ENCODE measurements at places on chromosomes 12 and 14.

GRCh38 chr12:67925552-67925951 is 63.7 kb upstream of the IFNG-AS1 start:
- no peak for DNase-seq

GRCh38 chr12:52436828-52437474 is 2.8 kb upstream of the KRT75 start:
- DNase-seq, result no peak

GRCh38 chr12:18589316-18589715 is 148.5 kb downstream of the PLCZ1 start:
- peak; percentile 9 for DNase-seq

DNA sequence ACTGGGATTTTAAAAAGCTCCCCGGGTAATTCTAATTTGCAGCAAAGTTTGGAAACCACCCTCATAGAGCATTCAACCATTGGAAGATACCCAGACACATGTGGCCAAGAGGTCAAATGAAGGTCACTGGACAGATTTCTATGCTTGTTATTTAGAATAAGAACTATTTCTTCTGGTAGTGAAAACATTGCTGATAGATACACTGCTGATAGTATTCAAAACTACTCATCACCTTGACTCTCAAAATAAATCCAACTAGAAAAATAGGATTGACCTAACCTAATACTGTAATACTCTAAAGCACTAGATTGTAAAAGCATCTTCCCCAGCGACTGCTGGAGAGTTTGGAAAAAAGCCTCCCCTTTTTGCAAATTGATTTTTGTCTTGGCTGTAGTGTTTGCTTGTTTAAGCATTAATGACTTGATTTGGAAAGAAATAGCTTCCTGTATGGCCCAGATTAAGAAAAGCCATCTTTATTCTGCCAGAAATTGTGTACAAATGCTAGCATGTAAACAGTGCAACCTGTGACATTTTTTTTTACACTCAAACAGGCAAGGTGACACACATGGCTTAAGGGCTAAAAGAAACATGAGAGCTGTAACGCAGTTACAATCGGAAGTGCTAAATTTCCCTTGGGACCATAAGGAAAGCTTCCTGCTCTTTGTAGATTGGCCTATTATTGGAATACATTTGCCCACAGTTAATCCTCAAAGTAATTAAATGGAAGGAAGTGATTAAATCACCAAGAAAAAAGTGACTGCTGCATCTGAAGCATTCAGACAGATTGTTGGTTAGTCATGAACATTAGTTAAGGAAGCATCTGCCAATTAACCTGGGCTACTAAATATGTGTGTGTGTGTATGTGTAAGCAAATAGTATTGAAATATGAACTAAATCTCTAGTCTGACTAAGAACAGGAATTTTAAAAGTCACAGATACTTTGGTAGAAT is 356.5 kb upstream of the ATP2B1 start:
- DNase-seq, result peak; percentile 36

All from AG10803 (cell line).